ENCODE measurements at places on chromosomes 7 and 10. TPM values are rescaled to one million over a fixed set of nuclear protein-coding genes. Genes with fewer than 3 reads are reported as not detected.

DNA sequence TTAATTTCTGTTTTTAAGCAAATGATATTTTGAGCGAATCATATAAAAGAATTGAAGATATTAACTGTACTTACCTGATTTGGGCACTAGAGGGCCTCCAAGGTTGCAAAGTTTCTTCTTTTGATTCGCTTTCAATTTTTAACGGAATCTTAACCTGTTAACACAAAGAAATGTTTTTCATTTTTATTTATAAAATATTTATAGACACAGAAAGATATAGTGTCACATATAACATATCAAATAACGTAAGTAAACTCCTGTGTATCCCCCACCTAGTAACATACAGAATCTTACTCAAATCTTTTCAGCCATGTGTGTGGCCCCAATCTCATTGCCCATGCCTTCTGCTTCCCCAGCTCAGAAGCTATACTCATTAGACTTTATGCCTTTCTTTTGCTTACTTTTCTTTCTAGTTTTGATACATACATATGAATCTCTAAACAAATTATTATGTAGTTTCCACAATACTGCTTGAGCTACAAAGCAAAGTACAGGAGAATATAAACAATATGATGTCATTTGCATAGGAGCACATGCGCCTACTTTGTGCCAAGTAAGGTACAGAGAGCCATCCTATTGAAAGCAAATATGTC, 49.5 kb upstream of the ZPBP start:
- DNase-seq = no peak

- no peak for DNase-seq
Measured at GRCh38 chr7:100406767-100407166, 21.7 kb downstream of the ZCWPW1 start.

DNA sequence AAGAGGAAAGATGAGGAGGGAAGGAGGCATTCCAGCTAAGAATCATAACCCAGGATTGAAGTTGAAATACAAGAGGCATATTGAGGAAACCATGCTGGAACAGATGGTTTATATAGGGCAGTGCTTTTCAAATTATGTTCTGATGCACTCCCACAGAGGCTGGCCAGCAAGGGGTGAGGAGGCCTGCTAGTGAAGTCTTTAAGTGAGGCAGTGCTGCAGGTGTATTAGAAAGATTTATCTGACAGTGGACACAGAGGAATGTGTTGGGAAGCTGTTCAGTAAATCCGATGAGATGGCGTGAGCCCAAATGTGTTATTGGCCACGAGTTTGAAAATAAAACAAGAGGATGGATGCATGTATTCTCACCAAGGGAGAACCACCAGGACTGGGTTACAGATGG, 28.6 kb downstream of the REEP3 start:
- DNase-seq = no peak

GRCh38 chr7:39228946-39229345, 251.2 kb downstream of the POU6F2 start:
- no peak for DNase-seq

The SP8 gene
- total RNA-seq = not detected

GRCh38 chr10:69481305-69481704, 30.0 kb downstream of the TSPAN15 start:
- no peak for DNase-seq

- DNase-seq = no peak
Measured at GRCh38 chr7:40230101-40230500, 95.3 kb downstream of the SUGCT start.

GRCh38 chr7:47331179-47331565, 250.7 kb downstream of the TNS3 start:
- no peak for DNase-seq

DNA sequence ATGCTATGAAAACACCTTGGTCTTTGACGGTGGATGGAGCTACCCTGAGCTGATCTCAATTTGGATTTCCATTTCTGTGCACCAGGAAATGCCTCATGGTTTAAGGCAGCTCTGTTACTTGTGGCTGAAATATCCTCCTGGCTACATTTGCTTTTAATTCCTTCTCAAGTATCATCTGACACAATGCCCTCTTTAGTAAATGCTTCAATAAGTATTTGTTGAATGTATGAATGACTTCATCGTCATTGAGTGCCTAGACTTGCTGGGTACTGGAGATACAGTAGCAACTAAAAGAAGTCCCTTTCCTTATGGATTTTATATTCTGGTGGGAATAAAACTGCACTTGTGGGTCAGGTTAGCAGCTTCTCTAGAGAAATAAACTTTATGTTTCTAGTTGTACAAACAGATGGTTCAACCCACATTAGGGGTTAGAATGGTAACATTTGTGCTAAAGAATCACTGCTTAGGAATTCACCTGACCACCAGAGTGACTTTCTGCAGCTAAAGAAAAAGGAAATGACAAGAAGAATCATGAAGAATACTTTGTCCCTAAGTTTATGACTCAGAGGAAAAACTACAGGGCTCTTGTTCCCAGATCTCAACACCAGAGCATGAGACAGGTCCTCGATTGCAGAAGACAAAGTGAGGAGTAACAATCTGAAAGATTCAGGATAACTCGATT, 21.8 kb upstream of the SMNDC1 start:
- DNase-seq = no peak

The C10orf143 gene
- 1.0 TPM for total RNA-seq

The CH25H gene
- total RNA-seq = 0.10 TPM

- DNase-seq = no peak
Measured at GRCh38 chr7:125279961-125280360, 350.3 kb upstream of the POT1 start.

DNA sequence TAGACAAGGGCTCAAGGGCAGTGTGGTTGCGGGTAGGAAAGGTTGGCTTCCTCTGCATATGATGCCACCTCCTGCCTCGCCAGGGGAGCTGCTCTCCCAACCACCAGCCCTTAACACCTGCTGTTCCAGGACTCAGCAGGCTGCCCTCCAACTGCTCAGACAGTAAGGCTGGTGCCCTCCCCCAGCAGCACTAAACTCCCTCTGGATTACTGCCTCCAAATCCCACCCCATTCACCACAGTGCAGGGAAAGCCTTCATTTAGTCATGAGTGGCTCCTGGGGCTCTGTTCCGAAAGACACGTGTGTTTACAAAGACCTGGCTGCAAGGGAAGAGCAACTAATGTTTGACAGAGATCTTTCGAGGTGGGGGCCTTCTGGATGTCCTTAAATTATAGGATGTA, 437.2 kb upstream of the MKI67 start:
- DNase-seq = no peak

DNA sequence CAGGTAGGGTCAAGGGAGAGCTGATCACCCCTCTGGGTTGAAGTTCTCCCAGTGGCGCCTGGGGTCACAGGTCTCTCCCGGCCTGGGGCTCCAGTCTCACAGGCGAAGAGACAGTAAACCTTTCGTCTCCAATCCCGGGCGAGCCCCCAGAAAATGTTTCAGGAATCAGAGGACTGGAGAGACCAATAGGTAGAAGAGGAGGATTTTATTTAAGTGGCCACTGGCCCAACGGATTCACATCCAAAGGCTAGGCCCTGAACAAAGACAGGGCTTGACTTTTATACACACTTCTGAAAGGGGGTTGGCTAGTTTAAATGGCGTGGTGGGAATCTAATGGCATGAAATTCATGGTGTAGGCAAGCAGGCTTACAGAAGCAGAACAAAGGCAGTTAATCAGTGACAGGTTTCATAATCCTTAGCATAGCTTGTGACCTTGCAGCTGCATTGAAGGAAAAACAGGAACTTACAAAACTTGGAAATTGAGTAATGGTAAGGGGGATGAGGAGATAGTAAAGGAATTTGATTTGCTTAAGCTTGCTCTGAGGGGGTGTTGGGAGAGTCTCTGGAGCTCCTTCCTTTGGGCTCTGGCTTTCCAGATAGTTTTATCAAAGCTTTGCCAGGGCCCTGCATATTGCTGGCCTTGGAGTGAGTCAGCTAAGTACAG, 105.5 kb downstream of the TRIM24 start:
- no peak for DNase-seq

The PRPS1L1 gene
- total RNA-seq = not detected

The CCDC136 gene
- total RNA-seq = 1.1 TPM

DNA sequence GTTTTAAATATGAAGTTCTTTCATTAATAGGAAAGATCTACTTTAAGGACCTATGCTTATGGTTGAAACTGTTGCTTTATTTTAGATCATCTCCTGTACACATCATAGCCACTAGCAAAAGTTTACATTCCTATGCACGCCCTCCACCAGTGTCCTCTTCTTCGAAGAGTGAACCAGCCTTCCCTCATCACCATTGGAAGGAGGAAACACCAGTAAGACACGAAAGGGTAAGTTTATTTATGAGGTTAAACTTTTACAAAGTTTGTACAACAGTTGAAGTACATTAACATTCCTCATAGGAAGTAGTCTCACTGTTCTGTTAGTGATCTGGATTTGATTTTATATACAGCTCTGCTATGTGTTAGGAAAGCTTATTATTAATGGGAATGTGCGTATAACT, 16.9 kb downstream of the HBP1 start:
- DNase-seq = no peak

DNA sequence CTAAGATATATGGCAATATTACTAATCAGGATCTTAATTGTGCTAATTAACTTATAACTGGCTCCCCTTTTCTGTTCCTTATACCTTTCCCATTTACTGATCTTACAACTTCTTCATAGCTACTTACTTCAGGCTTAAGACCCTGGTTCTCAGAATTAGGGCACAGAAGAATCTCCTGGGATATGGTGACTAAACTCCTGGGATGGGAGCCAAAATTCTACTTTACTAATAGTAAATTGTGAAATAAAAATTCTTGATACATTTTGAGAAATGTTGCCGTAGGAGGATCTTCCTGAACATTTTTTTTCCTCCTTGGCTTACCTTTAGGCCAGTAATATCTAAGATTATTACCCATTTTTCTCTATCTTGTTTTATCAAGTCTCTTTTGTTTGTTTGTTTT, 309.5 kb downstream of the ATRNL1 start:
- DNase-seq = no peak

- DNase-seq = no peak
Measured at GRCh38 chr7:140156460-140157080, 20.2 kb downstream of the KDM7A start.

DNA sequence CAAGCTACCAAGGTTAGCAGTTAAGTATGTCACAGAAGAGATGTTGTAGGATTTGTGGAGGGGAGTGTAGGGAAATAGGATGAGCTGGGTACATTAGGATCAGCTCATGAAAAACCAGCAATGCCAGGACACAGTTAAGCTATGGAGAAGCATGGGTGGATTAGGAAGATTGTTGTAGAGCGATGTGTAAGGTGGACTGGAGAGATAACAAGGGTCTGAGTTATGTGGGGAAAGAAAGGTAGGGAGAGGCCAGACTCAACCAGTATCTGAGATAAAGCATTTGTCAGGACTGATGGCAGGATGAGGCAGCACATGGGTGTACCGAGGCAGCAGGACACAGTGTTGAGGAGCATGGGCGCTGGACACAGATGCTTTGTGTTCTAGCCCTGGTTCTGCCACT, 85.4 kb upstream of the PRR15 start:
- no peak for DNase-seq

GRCh38 chr10:73405556-73405955, 8.3 kb downstream of the ANXA7 start:
- DNase-seq = no peak

The EPDR1 gene
- 86.6 TPM for total RNA-seq

The SRGN gene
- 8.5 TPM for total RNA-seq

- no peak for DNase-seq
Measured at GRCh38 chr10:32317795-32318357, 29.1 kb downstream of the EPC1 start.

The SKAP2 gene
- 66.8 TPM for total RNA-seq

DNA sequence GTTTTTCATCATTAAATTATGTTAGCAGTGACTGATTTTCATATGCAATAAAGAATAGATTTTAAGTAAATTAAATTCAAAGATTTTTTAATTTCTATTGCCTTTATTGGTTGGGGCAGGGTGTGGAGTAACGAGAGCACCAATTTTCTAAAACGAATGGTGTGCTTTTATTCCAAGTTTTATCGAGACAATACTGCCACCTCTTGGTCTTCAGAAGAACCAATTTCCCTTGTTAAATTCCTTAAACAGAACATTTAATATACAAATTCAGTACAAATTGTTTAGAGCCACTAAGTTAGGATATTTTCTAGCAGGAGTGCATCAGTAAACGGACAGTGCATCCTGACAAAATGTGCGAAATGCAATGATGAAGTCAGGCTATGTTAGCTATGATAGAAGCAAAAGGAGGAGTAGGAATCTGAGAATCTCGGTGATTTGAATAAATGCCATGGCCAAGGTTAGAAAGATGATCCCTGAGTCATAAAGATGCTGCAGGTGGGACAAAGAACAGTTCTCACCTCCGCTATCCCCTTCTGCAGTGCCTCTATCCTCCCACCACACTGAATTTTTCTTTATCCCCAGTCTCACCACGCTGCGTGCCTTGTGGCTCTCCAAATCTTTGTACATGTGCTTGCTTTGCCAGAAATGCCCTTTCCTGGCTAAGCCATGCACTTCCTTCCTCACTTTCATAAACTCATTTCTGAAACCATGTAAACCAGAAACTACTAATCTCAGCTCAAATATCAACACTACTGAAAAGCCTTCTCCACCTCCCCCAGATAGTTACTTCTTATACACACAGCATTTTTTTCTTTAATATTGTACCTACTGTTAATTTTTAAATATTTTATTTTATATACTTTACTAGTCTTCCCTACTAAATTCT, 31.9 kb upstream of the AGBL3 start:
- DNase-seq = no peak

DNA sequence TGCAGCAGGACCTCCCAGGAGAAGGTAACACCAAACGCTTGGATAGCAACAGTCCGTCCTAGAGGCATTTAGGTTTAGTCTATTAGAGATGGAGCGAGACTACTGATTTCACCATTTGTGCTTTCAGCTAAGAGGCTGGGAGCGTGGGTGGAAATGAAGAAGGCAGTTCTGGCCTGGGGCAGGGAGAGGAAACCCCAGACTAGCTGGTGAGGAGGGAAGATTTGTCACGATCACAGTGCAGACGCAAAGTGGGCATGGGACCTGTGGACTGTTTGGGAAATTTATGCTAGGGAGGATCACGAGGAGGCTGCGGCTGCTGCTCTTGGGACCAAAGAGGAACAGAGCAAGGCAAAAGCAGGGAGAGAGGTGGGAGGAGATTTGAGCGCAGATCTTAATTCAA, 130.4 kb upstream of the AOAH start:
- no peak for DNase-seq

DNA sequence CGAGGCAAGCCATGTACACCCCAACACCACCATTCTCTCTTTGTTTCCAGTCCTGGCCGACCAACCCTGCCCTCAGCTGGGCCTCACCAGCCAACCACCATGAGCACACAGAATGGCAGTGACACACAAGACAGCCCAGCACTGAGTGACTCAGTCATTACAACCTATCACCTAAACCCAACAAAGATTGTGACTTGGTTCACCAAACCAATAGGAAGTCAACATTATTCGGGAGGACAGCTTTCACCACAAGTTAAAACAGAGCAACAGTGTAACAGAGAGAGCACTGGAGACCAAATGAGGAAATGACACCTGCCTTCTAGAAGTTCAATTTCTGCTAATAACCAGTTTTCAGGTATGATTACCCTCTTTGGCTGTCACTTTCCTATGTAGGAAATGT, 72.1 kb downstream of the DNMBP start:
- DNase-seq = no peak

DNA sequence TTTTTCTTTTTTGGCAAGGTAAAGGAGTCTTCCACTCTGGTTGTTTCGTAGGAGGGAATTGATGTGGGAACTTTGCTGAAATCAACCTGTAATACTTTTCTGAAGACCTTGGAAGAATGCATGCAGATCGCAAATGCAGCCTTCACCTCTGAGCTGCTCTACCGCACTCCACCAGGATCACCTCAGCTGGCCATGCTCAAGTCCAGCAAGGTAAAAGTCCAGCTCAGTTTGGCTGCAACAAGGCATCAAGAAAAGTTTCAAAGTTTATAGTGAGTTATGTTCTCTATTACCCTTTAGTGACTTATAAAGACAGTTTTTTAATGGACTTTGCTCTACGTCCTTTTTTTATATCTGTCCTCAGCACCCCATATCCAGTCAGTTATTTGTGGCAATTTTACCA, 21.0 kb downstream of the PLEKHA8 start:
- DNase-seq = no peak

All from Panc1 (cell line).